ENCODE measurements at places on chromosomes 7 and 10. TPM values are rescaled to one million over a fixed set of nuclear protein-coding genes. Genes with fewer than 3 reads are reported as not detected.
A peak's percentile ranks its signal among the peaks of the same experiment; 100 is the strongest.

DNA sequence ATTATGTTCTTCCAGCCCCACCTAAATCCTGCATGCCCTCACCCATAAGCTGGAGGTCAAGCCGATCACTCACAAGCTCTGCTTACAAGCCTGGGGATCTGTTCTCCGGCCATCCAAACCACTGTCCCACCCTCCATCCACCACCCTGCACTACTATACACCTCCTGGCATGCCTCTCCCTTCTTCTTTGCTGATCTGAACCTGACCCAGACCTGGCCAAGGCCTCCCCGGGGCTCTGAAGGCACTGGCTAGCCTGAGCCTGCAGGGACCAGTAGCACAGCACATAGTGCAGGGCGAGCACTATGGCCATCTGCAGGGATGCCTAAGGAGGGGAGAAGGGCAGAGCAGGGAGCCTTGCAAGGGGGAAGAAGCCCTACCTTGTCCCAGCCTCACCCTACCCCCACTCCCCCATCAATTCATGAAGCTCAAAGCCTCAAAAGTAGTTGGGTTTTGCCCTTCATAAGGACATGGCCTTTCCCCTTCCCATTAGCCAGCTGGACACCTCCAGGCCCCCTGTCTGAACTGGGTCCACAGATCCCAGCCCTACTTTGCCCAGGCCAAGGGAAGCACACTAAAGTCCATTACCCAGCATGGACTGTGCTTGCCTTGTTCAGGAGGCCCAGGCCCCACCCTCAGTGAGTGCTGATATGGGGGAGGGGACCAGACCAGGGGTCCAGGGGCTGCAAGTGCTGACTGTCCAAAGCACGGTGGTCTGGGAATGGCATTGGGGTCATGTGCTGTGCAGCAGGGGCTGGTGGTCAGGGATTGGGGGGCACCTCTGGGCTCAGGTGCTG, 29.6 kb downstream of the CHAT start:
- DNase-seq = no peak

DNA sequence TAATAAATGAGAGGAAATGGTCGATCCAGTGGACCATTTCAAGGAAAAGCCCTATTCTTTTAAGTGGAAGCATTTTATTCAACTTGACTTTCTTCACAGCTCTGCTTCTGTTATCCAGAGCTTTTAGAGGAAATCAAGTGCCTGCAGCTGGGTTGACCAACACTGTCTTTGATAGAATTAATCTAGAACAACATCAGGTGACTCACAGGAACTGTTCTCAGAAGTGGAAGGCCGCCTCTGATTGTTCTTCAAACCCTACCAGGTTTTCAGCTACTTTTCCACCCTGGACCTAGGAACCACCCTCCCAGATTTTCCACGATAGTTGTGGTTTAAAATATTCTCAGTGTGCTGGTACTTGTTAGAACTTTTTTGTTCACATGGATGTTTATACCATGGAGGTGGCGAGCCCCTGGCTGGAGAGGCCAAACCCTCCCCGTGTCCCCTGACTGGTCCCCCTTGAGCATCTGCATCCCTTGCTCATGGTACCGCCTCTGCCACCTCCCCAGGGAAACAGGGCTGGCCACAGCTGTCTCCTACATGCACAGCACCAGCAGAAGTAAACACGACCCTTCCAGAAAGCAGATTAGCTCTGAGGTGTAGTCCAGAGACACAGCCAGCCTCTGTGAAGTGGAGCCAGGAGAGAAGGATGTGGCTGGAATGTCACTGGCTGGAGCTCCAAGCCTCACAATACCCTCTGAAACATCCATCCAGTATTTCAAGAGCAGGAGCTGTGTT, 293.3 kb downstream of the USP6NL start:
- no peak for DNase-seq

DNA sequence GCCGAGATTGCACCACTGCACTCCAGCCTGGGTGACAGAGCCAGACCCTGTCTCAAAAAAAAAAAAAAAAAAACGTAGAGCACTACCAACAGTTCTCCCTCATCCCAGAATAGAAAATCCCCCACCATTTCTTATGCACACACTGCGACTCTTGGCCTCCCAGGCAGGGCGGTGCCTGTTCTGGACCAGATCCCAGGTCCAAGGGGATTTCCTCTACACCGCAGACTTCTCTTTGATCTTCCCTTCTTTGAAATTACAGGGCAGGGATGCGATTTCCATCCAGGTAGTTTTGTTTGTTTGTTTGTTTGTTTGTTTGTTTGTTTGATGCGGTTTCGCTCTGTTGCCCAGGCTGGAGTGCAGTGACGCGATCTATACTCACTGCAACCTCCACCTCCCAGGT, 91.8 kb downstream of the SEPTIN14 start:
- no peak for DNase-seq

GRCh38 chr7:151758622-151759540, 118.0 kb downstream of the PRKAG2 start:
- no peak for DNase-seq

- no peak for DNase-seq
Measured at GRCh38 chr10:126124668-126125349, 228.4 kb downstream of the FANK1 start.

- DNase-seq = peak; percentile 34
Measured at GRCh38 chr7:100493476-100494264, 9.9 kb downstream of the NYAP1 start.

The OR2A42 gene
- not detected for total RNA-seq

GRCh38 chr7:19066170-19066569, 51.3 kb downstream of the TWIST1 start:
- no peak for DNase-seq

The LIPJ gene
- total RNA-seq = not detected

- DNase-seq = no peak
Measured at GRCh38 chr10:49435225-49435624, 39.3 kb upstream of the DRGX start.

- no peak for DNase-seq
Measured at GRCh38 chr7:30133736-30134610, 813 bp upstream of the MTURN start.

The ANKRD61 gene
- not detected for total RNA-seq

The OR6B1 gene
- total RNA-seq = not detected

The WNT8B gene
- not detected for total RNA-seq

DNA sequence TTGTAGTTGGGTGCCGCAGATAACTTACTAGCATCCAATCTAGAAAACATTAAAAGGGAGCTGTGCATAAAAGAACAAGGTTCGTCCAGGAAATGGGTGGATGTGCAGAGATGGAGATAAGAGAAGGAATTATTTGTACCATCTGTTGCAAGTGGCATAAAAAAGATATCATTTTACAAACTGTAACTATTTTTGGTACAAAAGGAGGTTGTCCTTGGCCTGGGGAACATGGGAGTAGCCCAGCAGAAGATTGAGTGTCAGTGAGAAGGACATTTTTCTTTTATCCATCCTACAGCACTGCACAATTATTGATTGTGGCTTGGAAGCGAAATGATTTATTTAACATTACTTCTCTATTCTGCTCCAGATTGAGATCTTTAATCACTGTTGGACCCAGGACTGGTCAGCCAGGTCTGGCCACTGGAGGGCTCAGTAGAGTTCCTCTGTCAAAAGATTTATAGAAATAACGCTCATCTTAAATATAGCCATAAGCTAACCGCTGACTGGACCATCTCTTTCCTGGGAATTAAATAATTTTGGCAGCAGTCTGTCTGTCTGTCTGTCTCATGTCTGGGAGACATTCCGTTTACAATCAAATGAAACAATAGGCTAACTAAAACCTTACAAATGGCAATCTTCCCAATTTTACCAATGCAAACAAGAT, 254.1 kb downstream of the KIAA1217 start:
- no peak for DNase-seq

DNA sequence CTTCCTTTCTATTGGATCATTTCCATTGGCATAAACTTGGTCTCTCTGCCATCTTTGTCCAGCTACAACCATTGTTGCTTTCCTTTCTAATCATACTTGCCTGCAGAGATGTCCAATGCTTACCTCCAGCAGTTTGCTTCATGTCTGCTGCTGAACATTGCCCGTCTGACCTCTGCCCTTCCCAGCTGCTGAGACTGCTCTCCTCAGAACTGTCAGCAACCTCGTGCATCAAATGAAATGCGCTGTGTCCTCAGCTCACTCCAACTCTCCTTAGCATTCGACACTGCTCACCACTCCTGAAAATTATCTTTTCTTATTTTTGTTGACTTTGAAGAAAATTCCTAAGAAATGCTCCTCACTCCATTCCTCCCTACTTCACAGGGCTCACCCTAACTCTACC, 5.0 kb downstream of the FAM170B start:
- no peak for DNase-seq

DNA sequence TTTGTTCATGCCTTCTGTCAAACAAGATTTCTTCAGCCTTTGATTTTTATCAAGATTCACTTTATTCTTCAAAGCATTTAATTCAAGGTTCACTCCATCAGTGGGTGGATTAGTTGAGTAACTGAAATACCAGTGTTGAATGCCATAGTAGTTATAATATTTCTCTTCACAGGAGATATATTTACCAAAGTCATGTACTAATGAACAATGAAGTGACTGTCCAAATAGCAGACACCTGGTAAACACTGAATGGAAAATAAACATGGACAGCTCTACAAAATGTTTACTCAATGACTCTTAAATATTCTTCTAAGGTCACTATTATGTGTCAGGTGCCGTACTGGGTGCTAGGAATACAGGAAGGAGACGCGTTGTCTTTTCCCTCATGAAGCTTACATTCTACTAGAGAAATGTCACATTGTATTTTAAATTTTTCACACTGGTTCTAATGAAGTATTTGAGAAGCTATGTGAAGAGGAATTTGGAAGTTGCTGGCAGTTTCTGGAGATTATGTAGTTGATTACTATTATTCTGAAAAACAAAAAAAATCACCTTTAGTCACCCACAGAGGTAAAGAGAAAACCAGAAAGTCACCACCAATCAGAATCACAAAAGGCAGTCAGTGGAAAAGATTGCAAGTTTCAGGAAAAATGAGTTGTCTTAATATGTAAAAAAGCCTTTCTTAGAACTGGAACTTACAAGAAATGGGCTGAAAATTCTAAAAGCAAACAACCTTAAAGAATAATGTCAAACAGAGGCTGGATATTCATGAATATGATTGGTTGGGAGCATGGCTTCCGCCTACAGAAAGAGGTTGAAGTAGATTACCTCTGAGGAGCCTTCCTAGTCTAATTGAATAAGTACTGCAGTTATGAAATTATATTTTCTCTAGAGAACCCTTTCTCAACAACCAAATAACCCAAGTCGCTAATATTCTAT, 84.5 kb downstream of the RTKN2 start:
- DNase-seq = no peak

The ATOH7 gene
- not detected for total RNA-seq

DNA sequence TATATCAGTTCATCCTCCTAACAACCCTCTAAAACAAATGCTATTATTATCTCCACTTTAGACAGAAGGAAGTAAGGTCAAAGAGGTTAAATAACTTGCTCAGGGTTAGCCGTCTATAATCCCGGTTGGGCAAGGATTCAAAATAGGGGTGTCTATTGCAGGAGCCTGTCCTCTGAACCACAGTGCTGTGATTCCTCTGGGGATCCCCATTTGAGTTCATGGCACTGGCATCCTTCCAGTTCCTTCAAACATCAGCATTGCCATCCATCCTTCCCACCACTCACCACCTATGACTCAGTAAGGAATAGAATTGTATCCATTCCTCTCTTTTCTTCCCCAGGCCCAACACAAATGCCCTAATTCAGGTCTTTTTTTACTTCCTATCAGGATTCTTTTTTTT, 25.6 kb downstream of the HPS6 start:
- DNase-seq = no peak

The ODAD2 gene
- total RNA-seq = 0.58 TPM

GRCh38 chr10:46018453-46019176, 11.8 kb downstream of the NCOA4 start:
- DNase-seq = no peak

The CPN1 gene
- total RNA-seq = not detected

DNA sequence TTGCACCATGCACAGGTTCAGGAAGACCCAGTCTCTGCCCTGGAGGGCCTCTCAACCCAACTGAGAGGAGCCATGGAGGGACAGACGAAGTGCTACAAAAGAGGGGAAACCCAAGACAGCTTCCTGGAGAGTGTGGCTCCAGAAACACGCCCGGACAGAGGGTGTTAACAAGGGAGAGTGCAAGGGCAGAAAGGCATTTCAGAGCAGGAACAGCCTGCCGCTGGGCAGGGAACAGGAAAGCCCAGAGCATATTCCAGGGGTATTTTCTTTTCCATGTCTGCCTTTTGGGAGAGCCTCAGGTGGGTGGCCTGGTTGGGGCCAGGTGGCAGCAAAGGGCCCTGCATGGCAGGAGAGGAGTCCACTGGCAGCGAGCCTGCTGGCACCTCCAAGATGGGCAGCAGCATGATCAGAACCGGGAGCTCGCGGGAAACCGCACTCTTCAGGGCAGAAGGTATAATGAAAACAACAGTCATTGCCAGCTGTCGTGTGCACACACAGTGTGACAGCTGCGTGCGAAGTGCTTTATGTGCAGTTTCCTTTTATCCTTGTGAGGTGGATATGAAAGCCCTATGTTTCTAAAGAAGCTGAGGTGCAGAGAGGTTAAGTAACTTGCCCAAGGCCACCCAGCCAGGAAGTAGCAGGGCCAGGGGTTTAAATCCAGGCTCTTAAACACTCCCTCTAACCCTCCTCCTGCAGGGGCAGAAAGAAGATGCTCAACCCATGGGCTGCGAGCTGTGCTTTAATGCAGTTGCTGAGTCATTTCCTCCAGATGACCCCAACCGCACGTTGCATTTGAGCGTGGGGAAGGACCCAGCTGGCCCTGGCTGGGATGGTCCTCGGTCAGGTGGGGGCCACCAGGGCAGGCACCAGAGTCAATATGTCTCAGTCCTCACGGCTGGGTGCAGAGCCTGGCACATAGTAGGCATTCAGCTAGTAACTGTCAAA, 128.6 kb downstream of the OAT start:
- peak; percentile 27 for DNase-seq

DNA sequence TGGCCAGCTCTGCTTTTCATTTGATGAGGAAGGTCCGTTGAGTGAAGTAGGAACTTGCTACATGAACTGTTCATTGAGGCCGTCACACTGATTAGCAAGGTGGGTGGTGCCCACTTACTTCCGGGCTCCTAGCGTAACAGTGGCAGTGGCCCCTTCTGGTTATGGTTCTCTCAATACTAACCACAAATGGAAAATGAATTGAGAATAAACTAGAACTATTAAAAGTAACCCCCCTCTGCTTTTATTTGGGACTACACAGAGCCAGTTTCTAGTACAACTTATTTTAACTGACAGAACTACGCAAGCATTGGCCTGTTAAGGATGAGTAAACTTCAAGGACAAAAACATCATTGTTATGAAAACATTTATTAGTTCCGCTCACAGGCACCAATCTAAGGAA, 519.1 kb downstream of the INHBA start:
- DNase-seq = no peak

DNA sequence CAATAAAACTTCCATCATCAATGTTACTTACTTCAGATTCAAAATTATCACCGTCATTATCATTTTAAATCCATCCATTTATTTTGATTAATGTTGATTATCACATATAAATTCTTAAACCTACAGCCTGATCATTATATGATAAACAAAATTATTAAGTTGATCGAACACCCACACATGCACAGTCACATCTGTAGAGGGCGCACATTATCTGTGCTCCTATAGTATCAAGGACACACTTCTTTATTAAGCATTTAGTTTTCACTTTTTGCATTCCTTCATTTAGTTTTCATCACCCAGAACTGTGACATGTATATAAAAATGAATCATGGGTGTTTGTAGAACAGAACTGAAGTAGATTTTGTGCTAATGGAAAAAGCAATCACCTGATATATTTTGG, 26.2 kb upstream of the ZNF716 start:
- DNase-seq = no peak

Data from left ventricle myocardium inferior (tissue), 1 donor.